ENCODE measurements at places on chromosomes 7 and 10.
A peak's percentile ranks its signal among the peaks of the same experiment; 100 is the strongest.

GRCh38 chr10:46091828-46092523 is 45.9 kb upstream of the MSMB start:
- DNase-seq, result no peak

DNA sequence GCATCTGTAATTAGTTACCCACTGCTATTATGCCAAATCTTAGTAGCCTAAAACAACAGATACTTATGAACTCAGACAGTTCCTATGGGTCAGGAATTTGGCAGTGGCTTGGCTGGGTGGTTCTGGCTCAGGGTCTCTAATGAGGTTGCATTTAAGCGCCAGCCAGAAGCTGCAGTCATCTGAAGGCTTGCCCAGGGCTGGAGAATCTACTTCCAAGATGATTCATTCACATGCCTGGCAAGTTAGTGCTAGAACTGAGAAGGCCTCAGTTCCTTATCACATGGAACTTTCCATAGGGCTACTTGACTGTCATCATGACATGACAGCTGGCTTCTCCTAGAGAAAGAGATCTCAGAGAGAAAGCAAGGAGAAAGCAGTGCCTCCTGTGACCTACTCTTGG is 121.3 kb downstream of the AVL9 start:
- DNase-seq, result no peak

GRCh38 chr10:3783682-3784432 is 1.2 kb downstream of the KLF6 start:
- DNase-seq, result peak; percentile 67

- DNase-seq, result no peak
These were observed at the start of gene TMEM176A for GRCh38 chr7:150800581-150801241. TSS of gene TMEM176A (plus strand) at chr7:150800769. CDS start at chr7:150801551, 782 bp downstream.

DNA sequence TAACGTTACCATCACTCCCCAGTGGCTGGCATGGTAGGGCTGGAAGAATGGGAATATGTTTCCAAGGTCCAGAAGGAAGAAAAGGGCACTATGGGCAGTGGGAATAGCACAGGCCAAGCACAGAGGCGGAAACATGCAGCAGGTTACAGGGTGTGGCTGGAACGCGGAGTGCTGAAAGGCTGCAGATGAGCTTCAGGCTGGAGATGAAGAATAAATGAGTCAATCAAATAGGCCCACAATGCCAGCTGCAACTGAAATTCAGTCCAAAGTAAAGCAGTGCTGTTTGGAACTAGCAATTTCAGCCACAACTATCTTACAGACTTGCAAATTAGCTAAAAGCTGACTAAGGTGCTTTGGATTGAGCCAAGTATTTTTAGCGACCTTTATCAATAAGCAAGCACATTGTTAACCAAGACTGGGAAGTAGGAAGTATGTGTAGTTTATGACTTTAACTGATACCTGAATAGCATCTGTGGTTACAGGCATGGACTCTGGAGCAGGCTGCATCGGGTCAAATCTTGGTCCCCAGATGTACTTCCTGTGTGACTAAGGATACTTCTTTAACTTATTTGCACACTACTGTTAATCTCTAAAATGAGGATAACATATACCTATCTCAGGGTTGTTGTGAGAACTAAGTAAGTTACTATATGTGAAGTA is 77.5 kb upstream of the CTTNBP2 start:
- no peak for DNase-seq

- DNase-seq, result peak; percentile 56
These were observed 1.9 kb downstream of the HIPK2 start for GRCh38 chr7:139775829-139776266.

DNA sequence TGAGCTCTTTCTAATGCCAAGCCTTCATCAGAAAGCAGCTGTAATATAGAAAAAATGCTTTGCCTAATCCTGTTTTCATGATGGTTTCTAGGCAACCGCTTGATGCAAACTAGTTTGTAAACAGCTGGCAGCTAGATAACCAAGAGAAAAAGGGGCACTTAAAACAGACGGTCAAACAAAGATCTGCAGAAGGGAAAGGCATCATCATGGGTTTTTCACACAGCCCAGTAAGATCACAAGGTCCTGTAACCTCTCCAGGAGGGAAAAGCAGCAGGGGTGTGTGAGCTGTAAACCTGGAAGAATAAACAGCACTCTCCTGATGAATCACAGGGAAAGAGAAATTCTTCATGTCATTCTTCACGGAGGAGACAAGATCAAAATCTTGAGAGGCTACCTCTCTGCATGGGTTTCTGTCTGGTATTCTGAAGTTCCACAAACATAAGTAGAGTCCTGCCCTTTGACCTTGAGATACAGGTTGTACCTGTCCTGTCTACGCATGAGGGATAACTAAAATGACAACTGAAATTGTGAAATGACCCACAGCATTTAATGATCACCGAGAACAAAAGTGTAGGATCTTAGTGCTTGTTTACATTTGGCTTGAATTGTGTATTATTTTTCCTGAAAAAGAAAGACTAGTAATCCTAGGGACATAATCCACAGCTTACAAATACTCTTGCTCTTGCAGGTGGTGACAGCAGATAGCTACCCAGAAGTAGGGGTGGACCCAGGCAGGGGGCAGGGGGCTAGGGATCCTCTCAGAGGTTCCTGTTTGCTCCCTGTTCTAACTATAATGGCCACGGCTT is 48.0 kb downstream of the CREB3L2 start:
- no peak for DNase-seq

DNA sequence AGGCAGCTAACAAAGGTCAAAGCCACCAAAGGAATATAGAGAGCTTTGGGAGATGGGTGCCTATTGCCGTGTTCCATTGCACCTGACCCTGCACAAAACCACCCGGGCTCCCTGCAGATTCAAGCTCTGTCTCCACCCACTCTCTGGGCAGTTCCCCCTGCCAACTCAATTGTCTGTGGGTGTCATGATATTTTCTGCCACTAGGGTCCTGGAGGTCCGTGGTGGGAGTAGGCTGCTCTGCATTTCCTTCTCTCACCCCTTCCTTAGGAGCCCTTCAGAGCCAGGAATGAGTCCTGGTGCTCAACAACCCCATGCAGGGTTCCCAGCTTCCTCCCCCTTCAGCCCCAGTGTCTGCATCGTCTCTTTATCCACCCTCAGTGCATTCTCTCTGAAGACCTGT is 34.1 kb downstream of the PNLIPRP2 start:
- no peak for DNase-seq

DNA sequence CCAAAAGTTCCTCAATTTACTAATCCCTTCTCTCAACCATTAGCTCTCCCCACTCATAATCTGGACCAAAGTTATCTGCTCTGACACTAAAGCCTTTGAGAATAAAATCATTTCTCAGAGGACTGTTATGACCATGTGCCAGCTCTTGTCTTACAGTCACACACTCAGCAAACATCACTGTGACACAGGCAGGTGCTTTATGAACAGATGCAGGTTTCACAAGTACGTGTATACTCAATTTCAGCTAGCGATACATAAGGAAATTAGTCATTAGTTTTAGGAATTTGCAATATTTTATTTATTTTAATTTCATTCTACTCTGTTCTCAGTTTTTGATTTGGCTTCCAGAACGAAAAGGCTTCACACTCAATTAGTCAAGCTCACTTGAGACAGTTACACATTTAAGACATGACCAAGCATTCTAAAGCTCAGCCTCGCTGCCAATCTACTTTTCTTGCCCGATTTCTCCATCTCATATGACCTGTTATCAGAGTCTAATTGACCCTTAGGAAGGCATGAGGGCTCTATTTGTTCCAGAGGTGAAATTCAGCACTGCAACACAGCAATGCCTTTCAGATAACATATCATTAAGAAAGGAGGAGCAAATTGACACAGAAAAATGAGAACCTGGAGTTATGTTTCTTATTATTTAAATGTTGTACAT is 76.8 kb downstream of the TFEC start:
- DNase-seq, result no peak

- DNase-seq, result no peak
These were observed 139.3 kb downstream of the MBL2 start for GRCh38 chr10:52633266-52633665.

DNA sequence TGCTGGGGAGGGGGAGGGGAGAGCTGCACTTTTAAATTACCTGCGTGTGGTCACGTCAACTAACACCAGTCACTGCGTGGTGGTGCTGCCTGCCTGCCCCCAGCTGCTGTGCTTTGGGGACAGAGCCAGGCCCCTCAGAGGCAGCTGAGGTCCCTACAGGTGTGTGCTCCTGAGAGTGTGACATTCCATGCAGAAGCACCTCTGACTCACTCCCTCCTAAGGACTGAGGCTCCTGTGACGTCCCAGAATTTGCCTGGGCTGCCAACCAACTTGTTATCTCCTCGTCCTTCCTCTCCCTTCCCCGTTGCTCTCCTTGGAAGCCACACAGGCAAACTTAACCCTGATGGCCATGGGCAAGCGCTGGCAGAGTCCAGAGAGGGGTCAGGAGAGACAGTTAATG is 563.0 kb downstream of the PARD3 start:
- no peak for DNase-seq

DNA sequence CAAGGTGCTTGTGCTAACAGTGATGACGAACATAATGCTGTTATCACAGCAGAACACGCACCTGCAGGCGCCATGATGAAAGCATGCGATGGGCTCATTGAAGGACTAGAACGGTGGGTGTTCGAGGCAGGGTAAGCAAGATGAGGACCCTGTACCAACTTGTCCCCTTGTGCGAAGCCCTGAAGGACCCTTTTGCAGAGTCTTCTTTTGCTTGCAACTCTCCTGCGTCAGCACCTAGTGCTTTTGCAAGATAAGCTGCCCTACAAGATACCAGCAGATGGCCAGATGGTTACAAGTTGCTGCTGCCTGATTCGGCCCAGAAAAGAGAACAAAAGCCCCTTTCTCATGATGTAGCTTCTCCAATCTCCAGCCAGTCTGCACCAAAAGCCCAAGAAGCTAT is 4.2 kb upstream of the IL15RA start:
- no peak for DNase-seq

- no peak for DNase-seq
These were observed 101.2 kb upstream of the WDR11 start for GRCh38 chr10:120749856-120750566.

DNA sequence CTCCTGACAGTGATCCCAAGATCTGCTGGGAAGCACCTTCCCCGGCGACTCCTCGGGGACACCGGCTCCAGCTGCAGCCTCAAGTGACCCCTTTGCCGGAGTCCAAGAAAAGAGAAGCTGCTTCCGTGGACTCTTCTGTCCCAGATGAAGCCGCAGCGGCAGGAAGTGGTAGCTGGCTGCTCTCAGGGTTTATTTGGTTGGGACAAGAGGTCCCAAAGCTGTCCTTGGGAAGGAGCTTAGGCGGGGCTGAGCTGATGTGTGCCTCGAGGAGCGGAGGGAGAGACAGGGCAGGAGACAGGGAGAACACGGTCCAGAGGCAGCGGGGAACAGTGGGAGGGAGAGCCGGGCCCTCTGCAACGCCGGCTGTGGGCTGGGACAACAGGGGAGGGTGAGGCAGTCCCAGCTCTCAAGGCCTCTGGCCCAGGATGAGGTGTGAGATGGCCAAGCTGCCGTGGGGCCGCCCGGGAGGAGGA is 13.1 kb upstream of the FAM20C start:
- DNase-seq, result no peak

GRCh38 chr10:77244746-77245145 is 392.9 kb downstream of the KCNMA1 start:
- no peak for DNase-seq

- no peak for DNase-seq
These were observed 718 bp upstream of the UMAD1 start for GRCh38 chr7:7639847-7640220.

DNA sequence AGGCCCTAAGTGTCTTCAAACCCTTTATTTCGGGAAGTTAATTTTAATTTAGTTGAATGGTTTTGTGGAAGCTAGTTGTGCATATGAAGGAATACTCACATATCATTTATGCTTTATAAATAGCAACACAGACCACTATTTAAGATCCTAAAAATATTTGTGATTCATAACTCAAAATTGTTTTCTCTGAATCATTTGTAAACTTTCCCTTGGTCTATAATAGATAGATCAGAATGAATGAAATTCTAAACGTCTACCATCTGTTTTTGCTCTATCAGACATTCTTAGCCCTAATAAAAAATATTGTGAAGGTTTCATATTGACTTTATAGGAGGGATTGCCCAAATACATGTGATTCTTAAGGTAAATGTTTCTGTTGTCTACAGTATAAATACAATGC is 43.5 kb downstream of the LOXL4 start:
- no peak for DNase-seq

- DNase-seq, result no peak
These were observed 757.1 kb downstream of the GRID1 start for GRCh38 chr10:85609509-85609908.

- DNase-seq, result no peak
These were observed 50.1 kb upstream of the TMEM72 start for GRCh38 chr10:44860811-44861736.

GRCh38 chr10:116146372-116147140 is 126.5 kb downstream of the GFRA1 start:
- no peak for DNase-seq

DNA sequence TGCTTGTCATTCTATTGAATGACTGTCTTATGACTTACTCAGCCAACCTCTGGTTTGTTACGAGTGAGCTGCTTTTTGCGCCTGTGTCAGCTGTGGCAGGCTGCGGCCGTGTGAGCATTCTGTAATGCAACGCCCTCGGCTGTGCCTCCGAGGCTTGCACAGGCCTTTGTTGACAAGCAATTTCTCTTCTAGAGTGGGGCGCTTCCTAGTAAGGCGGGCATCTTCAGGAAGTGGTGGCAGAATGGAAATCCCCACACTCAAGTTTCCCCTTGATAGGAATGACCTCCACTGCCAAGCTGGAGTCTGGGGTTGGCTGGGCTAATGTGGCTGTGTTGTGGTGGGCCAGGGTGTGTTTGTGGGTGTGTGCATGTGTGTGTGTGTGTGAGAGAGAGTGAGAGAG is 20.2 kb upstream of the TMEM178B start:
- peak; percentile 28 for DNase-seq

DNA sequence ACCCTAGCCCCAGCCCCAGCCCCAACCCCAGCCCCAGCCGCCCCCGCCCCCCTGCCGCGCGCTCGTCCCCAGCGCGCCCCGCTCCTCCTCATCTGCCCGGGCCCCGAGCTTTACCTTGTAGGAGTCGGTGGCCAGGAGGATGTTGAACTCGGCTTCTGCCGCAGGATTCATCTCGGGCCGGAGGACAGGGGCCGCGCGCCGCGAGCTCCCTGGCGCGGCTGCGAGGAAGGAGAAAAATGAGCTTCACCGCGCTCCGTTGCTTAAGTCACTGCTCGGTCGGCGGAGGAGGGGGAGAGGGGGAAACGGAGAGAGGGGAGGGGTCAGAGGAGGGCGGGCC is at the start of gene NAMPT:
NAMPT (minus strand) TSS at position 270 of the 337 bp plus-strand sequence; CDS start at position 171, 99 bp downstream.
- no peak for DNase-seq

- no peak for DNase-seq
These were observed 289.9 kb upstream of the LRRN3 start for GRCh38 chr7:110800984-110801383.

GRCh38 chr7:107661081-107661864 is 645 bp downstream of the SLC26A4 start:
- peak; percentile 20 for DNase-seq

- no peak for DNase-seq
These were observed 1567.3 kb upstream of the LRRTM3 start for GRCh38 chr10:65358565-65358964.

Measured in CD8-positive, alpha-beta T cell (primary cell).